ENCODE measurements at places on chromosomes 6 and 20. TPM values are rescaled to one million over a fixed set of nuclear protein-coding genes. Genes with fewer than 3 reads are reported as not detected.

Gene SLC17A1
- not detected for total RNA-seq

Gene DUSP15
- not detected for total RNA-seq

Gene COL9A1
- total RNA-seq, result not detected

Gene ADGB
- total RNA-seq, result not detected

Gene TMEM74B
- not detected for total RNA-seq

Gene KHDC1
- 8.1 TPM for total RNA-seq

Gene GPR63
- total RNA-seq, result 0.99 TPM

Gene FANCE
- 7.6 TPM for total RNA-seq

Gene PLCB1
- 14.6 TPM for total RNA-seq

Gene PCNA
- total RNA-seq, result 250 TPM

Gene TSPO2
- not detected for total RNA-seq

Gene RUNX2
- total RNA-seq, result 4.5 TPM

Gene MPC1
- total RNA-seq, result 31.0 TPM

Gene NR2E1
- total RNA-seq, result not detected

Gene ANKRD6
- 1.8 TPM for total RNA-seq

Gene EPPIN
- total RNA-seq, result not detected

Gene NOL4L
- total RNA-seq, result 4.0 TPM

Gene CST7
- not detected for total RNA-seq

Gene RNF5
- total RNA-seq, result 17.5 TPM

Gene AKAP12
- 204 TPM for total RNA-seq

Gene SCGN
- not detected for total RNA-seq

Gene MRAP2
- total RNA-seq, result 0.50 TPM

Gene F13A1
- total RNA-seq, result not detected

Gene RBM12
- total RNA-seq, result 43.8 TPM

Gene ADGRF5
- total RNA-seq, result under 0.01 TPM

Gene MUCL3
- total RNA-seq, result not detected

Gene SUMO4
- 1.7 TPM for total RNA-seq

Gene SRSF3
- 278 TPM for total RNA-seq

Gene WFDC5
- not detected for total RNA-seq

Gene COL21A1
- total RNA-seq, result 4.6 TPM

Gene KIF13A
- 105 TPM for total RNA-seq

Gene ZC2HC1B
- total RNA-seq, result not detected

Gene GRM1
- total RNA-seq, result under 0.01 TPM

Gene DEFB119
- not detected for total RNA-seq

Gene HDGFL1
- total RNA-seq, result not detected

Data from smooth muscle cell of trachea (primary cell).